ENCODE measurements at places on chromosomes 7 and 10. TPM values are rescaled to one million over a fixed set of nuclear protein-coding genes. Genes with fewer than 3 reads are reported as not detected.

The IFIT1B gene
- total RNA-seq: not detected

DNA sequence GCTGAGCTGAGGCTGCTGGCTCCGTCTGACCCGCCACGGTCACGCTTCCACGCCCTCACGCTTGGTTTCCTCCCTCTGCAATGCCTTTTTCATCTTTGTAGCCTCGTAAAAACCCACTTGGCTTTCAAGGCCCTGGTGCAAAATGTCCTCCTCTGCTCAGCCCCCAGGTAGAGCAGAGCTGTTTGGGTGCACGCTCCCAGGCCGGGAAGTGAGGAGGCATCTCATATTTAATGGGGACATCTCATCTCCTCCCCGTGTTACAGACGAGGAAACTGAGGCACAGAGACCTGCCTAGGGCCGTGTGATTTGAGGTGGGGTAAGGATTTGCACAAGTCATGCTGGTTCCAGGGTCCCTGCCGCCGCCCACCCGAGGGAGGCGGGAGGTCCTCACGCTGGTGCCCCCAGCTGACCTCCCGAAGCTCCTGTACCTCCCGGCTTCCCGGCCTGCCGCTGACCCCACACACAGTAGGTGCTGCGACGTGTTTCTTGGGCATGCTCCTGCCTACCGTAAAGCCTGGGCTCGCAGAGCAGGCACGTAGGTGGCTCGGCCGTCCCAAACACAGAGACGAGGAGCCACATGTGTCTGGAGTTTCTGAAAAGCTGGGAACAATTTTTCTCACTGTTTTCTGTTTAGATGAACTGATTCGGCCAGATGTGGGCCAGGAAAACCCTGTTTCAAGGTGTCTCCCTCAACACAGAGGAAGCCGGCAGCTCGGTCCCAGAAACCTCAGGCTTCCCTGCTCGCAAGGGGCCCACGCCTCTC is 11.5 kb downstream of the FOXL3 start:
- no peak for DNase-seq

The SPRN gene
- not detected for total RNA-seq

The NET1 gene
- total RNA-seq: 12.7 TPM

- DNase-seq: no peak
Measured at GRCh38 chr10:103692436-103692951, 162.9 kb downstream of the SH3PXD2A start.

The MSS51 gene
- 0.76 TPM for total RNA-seq

- no peak for DNase-seq
Measured at GRCh38 chr10:47457528-47457820, 26.4 kb downstream of the ANXA8 start.

GRCh38 chr10:132066186-132066585 is 440 bp downstream of the JAKMIP3 start:
- DNase-seq: no peak

- DNase-seq: no peak
Measured at GRCh38 chr10:133355266-133355665, 2.6 kb downstream of the FUOM start.

The TNPO3 gene
- total RNA-seq: 72.0 TPM

Measured in activated T-cell treated with anti-CD3 and anti-CD28 coated beads, Interleukin-2, amount 50 U/mL, for 4 hours (primary cell).